Heart right ventricle (tissue), 16 donors: ENCODE measurements at places on chromosomes 3 and 15. TPM values are rescaled to one million over a fixed set of nuclear protein-coding genes. Genes with fewer than 3 reads are reported as not detected.

GRCh38 chr15:62447742-62448141 lies 282.7 kb upstream of the C2CD4B start:
- no peak for DNase-seq

GRCh38 chr3:54137311-54137710 lies 15.0 kb downstream of the CACNA2D3 start:
- no peak for DNase-seq

DNA sequence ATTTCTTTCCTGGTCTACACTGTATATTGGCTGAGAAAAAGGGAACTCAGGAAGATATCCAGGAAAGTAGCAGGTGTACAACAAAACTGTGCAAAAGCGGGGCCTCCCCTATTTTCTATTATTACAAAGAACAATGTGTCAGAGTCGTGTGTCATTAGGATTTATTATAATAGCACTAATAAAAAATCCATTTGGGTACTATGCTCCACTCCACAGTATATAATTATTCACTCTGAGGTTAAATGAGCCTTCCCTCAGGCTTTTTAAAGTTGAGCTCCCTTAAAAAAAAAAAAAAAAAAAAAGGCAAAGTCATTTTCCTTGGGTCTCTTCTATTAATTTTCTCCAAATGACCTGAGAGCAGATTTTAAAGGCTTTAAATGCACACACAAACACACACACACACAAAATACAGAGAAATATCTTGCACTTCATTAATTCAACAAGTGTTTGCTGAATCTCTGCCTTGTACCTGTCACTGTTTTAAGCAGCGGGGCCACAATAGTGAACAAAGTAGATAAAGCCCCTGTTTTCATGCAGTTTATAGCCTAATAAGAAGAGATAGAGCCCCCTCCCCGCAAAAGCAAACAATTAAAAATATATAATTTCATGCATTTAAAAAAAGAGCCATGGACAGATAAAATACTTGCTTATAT lies 1.3 kb upstream of the DPP8 start:
- no peak for DNase-seq

- DNase-seq: no peak
Observed at GRCh38 chr3:27344192-27344591, 25.0 kb downstream of the NEK10 start.

- no peak for DNase-seq
Observed at GRCh38 chr3:133506215-133506901, 67.1 kb upstream of the CDV3 start.

GRCh38 chr15:68679161-68679560 lies 100.4 kb downstream of the CORO2B start:
- DNase-seq: no peak

DNA sequence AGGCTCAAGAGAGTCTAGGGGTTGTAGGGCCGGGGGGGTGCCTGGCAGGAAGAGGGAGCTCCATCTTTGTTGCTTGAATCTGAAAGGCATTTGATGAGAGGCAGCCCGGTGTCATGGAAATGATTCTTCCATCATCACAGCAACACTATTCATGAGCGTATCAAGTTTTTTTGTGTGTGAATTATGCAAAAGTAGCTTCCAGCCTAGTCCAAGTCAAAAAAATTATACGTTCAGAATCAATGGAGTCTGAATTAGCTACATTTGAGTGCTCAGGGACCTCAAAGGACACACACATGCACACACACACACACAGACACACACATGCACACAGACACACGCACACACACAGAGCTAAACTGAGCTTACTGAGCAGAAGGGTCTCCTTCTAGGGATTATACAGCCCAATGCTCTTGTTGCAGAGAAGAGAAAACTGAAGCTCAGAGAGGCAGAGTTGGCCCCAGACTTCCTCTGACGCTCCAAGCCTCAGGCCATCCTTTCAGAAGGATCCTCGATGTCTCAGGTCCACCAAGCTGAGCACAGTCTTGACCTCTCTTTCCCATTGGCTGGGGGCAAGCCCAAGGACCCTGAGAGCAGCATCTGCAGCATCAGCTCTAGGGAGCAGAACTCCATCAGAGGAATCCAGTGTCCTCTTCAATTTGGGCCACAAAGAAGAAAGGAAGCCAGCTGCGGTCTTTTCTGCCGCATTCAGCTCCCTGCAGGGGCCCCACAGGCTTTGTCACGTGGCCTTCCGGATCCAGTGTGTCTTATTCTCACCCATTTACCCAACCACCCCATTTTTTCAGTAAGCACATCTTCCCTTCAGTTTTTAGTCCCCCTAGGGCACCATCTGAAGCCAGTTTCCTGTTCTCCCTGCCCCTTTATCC lies 228.0 kb downstream of the UACA start:
- DNase-seq: no peak

- no peak for DNase-seq
Observed at GRCh38 chr3:100008081-100008698, 106.1 kb downstream of the FILIP1L start.

Gene CLEC3B
- 72.9 TPM for total RNA-seq

Gene ANKUB1
- not detected for total RNA-seq

Gene GALNT15
- total RNA-seq: 1.0 TPM

Gene LEKR1
- 0.69 TPM for total RNA-seq

Gene RTP1
- total RNA-seq: not detected

Gene TMED3
- total RNA-seq: 14.8 TPM
